ENCODE measurements at places on chromosomes 1 and 21.

DNA sequence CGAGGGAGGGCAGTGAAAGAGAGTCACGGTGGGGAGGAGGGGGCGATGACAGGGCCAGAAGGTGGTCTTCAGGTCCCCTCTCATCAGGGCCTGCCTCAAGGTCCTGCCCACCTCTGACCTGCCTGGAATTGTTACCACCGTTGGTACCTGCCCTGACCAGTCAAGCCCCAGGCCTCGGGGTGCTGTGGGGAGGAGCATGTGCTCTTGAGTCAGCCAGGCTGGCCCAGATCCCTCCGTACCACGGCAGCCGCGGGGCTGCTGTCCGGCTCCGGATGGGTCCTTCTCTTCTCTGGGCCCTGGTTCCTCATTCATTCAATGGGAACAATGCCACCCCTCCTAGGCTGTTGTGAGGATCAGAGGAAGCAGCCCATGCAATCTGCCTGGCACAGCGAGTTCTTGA is 22.0 kb downstream of the SERINC2 start:
- no peak for DNase-seq

GRCh38 chr1:38565020-38565491 is 294.5 kb downstream of the RRAGC start:
- DNase-seq: no peak

- no peak for DNase-seq
Measured at GRCh38 chr1:10935246-10935645, 77.2 kb upstream of the TARDBP start.

DNA sequence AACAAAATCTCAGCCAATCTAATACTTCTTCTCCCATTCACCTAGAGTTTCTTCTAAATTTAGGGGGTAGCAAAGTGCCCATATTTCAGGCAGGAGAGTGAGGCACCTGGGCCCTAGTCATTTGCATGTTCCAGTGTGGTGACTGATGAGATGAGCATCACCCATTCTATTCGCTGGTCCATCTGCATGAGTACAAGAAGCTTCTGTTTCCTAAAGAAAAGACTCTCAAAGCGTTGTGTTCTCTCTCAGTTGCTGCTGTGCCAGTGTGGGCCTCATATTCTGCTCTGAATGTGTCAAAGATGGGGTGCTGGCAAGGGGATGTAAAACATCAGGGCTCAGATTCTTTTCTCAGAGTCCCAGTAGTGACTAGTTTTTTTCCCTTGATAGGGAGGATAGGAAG is 16.1 kb upstream of the DPYD start:
- no peak for DNase-seq

All from cortex of kidney (tissue), 1 donor.